Central memory CD4-positive, alpha-beta T cell (primary cell): ENCODE measurements at places on chromosomes 3 and 15.

GRCh38 chr15:25600751-25601150, 161.9 kb upstream of the UBE3A start:
- DNase-seq: no peak

DNA sequence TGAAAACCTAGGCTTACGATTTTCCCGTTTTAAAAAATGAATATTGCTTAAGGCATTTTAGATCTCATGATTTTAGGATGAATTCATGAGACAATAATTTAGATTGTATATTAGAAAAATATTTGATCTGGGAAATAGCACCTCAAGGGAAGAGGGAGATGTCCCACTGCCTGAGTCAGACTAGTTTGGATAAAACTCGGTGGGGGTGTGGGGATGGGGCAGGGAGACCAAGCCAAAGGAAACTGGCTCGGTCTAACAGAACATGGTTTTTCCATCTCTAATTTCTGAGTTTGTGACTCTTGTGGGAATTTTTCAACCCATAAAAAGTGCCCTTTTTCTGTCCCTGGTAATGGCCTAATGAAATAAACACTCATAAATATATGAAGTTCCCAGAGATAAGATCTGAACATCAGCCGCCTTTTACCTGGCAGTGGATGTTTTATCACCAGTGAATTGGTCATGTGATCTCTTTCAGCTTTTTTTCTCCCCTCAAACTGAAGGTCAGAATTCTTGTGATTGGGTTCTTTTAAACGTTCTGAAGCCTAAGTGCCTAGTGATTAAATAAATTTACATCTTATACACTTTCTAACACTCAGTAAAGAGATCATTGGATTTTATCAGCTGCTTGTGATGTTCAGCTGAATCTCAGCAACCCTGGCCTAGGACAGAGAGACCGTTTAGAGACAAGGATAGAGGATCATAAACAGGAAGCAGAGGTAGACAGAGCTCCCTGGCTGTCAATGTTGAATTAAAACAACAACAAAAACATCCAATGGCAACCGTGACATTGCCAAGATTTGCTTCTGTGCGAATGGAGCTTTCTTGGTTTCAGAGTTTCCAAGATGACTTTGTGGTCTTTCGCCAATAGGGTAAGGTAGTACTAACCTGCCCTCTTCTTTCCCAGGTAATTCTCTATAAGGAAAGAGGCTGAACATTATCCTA, 1038.2 kb downstream of the MCTP2 start:
- DNase-seq: no peak

GRCh38 chr3:50651445-50651844, 23.3 kb upstream of the DOCK3 start:
- DNase-seq: no peak

DNA sequence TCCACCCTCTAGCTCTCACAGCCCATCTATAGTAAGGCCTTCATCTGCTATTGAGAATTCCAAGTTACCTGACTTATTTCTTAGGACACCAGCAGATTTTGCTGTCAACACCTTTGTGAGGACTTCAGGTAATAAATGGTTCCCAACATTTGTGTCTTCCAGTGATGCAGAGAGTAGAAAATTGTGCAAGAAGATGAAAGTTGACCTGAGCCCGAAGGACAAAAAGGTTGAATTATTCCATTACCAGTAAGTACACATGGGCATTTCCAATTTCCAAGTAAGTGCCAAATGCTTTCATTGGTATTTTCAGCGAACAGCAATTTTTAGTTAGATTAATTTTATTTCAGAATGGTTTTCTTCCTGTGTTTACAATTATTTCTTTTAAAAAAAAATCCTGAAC, 35.4 kb downstream of the PDIA5 start:
- DNase-seq: no peak

DNA sequence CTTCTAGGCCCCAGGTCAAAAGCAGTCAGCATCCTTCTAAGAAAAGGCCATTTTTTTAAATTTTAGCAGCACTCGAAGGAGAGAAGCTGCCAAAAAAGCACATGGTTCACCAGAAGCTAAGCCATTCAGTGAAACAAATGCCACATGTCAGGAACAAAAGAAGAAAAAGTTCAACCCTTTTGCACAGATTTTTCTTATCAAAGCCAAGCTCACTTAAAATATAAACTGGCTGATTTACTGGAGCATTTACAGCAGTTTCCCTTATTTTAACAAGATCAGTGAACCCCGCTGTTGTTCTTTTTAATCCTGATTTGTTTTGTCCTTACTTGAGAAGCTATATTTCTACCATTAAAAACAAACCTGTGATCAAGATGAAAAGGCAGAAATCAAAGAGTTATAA, 46.5 kb upstream of the SYNPR start:
- DNase-seq: no peak

- DNase-seq: no peak
Observed at GRCh38 chr15:78322724-78323521, 17.2 kb upstream of the CRABP1 start.

- no peak for DNase-seq
Observed at GRCh38 chr3:30778933-30779332, 115.5 kb downstream of the GADL1 start.

DNA sequence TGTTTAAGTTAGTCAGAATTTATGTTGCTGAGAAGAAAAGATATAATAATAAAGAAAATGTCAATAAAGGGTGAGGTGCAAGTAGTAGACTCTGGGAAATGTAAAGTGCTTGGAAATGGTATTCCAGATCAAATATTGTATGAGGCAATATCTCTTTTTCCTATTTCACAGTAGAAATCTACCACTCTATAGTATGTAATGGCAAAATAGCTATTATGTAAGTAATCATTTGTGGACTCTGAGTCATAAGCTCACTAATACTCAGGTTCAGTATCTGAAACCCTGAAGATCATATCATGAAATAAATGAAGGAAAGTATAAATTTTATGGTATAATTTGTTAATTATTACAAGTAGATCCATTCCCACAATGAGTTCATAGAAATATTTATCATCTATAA, 322.1 kb downstream of the PYDC2 start:
- DNase-seq: no peak

GRCh38 chr15:72999586-72999985, 52.7 kb upstream of the NEO1 start:
- no peak for DNase-seq

GRCh38 chr3:153246806-153247205, 84.8 kb downstream of the RAP2B start:
- DNase-seq: no peak

DNA sequence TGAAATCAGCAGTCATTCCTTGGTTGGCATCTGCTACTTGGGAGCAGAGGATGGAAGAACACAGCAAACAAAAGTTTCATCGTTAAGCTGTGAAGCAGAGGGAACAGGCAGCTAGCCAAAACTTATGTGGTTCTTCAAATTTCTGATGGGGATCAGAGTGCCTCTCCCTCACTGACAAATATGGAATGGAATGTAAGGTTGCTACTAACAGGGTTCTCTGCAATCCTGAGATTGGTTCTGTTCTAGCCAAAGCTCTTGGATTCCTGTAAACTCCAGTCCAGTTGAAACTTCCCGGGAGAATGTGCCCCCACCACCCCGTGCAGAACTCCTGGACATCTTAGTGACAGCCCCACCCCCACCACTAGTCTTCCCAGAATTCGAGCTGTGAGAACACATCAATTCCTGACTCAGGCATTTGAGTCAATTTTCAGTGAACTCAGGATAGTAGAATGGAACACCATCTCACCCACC, 55.9 kb upstream of the PHLDB2 start:
- DNase-seq: no peak

- no peak for DNase-seq
Observed at GRCh38 chr15:85474700-85475316, 94.4 kb downstream of the AKAP13 start.

GRCh38 chr3:192223815-192224214, 503.5 kb downstream of the FGF12 start:
- DNase-seq: no peak

DNA sequence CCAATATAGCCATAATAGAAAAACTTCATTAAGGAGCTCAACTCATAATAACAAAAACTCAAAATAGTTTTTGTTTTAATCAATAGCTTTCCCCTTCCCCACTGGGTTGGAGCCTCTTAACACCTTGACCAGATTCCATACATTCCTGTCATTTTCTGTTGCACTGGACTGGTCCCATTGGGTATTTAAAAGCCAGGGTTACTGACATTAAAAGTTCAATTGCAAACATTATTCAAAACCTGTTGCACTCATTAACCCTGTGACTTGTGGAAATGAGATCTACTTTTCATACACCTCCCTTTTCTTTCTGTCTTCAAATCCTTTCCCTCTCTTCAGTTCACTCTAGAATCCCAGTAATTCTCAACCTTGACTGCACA, 1.7 kb upstream of the HRG start:
- DNase-seq: no peak

GRCh38 chr3:142095841-142096240, 53.5 kb downstream of the TFDP2 start:
- no peak for DNase-seq

DNA sequence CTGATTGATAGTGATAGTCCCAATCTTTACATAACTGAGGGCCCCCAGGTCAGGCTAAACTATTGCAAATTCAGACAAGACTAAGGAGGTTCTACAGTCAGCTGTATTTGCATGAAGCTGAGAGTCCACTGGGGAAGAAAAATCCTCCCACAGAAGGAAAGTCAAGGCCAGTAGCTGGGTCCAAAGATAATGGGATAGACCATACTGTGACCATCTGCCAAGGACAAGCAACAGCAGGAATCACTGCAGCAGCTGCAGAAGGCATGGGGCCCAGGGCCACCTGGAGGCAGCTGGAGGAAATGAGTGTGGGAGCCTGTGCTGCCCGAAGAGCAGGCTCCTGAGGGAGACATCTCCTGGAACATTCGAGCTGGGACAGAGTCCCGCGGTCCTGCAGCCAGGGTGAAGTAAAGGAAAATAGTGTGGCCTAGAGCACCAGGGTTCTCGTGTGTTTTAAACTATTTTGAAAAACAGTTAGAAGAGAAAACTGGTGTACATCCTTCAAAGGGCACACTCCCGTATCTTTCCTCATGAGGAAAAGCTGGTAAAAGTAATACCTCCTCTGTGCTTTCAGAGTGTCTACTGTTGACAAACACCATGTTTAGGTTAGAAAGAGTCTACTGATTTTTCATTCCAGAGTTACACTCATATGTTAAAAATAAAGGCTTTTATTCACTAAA, 13.2 kb upstream of the TMEM212 start:
- no peak for DNase-seq

GRCh38 chr3:15023249-15023648, 41.9 kb downstream of the MRPS25 start:
- no peak for DNase-seq

- DNase-seq: no peak
Observed at GRCh38 chr3:184335291-184335660, 2.1 kb upstream of the FAM131A start.

DNA sequence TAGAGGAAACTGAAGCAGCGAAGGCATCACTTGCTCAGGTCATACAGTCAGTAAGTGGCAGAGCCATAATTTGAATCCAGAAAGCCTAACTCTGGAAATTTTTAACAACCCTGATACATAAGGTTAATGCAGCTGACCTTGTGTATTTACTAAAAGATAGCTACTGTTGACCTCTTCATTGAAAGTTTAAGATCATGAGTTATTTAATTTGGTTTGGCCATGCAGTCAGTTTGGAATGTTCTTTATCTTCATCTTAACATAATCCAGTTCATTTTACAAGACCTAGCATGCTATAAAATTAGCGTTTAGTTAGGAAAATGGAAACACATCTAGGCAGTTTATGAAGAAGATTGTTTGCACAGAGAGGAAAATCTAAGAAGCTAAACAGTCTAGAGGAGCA, 240.9 kb downstream of the RBMS3 start:
- DNase-seq: no peak

- no peak for DNase-seq
Observed at GRCh38 chr3:58051196-58051595, 43.0 kb downstream of the FLNB start.

DNA sequence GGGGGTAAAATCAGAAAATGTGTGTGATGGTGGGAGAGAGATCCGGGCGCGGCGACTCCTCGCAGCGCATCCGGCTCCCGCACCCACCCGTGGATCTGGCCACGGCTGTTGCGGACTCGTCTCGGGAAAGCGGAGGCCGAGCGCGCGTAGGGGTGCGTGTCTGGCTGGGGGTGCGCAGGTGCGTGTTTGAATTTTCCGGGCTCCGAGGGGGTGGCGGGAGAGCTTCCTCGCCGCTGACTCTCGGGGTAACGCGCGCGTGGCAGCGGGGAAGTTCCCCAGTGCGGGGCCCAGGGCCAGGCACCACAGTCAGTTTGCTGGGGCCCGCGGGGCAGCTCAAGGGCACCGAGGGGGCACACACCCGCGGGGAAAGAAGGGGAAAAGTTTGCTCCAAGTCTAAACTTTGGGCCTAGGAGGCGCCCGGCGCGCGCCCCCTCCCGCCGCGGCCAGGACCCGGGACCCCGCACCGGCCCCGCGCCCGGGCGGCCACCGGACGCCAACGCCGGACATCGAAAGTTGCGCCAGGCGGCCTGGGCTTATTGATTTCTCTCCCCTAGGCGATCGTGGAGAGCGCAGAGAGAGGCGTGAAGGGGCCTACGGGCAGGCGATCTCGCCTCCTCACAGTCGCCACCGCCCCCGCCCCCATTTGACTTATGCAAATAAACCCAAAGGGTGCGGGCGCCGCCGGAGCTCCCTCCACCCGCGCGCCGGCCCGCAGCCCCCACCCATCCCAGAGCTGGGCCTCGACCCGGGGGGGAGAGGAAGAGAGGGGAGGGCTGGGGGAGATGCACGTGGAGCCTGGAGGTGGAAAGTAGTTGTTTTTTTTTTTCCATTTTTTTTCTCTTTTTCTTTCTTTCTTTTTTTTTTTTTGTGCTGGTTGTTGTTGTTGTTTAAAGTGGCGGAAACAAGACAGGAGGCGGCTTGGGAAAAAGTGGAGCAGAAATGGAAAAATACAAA, 639 bp downstream of the FOXP1 start:
- DNase-seq: peak; percentile 49

GRCh38 chr15:79967298-79968182, 3.5 kb downstream of the BCL2A1 start:
- DNase-seq: no peak

GRCh38 chr15:78064544-78064943, 13.0 kb downstream of the TBC1D2B start:
- no peak for DNase-seq

GRCh38 chr3:94619643-94620042, 556.8 kb downstream of the NSUN3 start:
- no peak for DNase-seq

DNA sequence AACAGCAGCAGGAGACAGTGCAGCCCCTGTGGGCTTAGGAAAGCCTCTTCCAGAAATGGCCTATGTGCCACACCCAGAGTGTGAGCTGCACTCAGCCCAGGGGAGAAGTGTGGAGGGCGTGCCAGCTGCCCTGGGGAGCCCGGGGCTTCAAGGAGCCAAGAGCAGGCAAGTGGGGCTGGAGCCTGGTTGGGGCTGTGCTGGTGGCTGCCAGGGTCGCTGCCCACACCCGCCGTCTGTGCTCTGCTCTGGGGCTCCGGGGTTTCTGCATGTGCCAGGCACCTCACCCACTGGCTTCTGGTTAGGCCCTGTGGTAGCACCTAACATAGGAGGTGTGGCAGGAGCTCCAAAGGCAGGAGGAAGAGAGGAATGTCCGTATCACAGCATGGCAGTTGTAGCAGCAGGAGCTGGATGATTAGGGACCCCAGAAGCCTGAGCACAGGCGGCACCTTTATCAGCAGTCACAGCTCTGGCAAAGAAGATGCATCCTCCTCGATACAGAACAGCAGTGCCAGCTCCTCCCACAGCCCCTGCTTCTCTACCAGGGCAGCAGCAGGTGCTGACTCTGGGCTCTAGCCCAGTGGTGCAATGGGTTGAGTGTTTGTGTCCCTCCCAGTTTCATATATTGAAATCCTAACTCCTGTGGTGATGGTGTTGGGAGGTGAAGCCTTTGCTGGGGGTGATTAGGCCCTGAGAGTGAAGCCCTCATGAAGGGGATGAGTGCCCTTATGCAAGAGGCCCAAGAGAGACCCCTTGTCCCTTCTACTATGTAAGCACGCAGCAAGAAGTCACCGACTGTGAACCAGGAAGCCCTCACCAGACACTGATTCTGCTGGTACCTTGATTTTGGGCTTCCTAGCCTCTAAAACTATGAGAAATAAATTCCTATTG, 70.0 kb upstream of the KLF13 start:
- DNase-seq: no peak
